ENCODE measurements at places on chromosomes 7 and 10.

GRCh38 chr7:157016024-157016351 lies 5.5 kb upstream of the MNX1 start:
- no peak for DNase-seq

DNA sequence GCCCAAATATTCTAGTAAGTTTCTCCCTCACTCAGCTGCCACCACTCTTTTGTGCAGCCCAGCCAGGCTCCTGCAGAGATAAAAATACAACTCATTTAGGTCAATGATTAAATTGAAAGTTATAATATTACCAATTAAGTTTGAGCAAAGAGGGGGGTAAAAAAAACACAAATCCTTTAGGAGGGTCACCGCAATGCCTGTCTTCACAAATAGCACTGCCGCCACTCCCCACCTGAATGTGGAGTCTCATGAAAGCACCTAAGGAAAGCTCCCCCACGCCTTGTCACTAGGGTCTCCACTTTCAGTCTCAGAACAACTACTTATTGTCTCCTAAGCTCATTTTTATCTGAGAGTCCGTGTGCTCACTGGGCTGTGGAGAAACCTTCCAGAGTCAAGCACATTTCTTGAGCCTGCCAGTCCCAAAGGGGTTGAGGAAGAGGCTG lies 148.7 kb downstream of the FGFR2 start:
- DNase-seq: no peak

DNA sequence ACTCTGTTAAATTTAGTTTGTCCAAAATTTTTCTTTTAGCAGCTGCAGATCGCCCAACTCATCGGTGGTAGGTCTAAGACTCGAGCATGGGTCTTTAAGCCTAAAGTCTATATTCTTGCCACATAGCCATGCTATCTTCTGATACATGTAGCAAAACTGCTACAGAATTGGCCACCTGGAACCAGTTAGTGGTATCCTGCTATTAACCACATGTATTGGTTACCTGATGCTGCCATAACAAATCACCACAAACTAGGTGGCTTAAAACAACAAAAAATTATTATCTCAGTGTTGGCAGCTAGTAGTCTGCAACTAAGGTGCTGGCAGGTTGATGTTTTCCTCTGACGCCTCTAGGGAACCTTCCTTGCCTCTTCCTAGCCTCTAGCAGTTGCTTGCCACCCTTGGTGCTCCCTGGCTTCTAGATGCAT lies 96.7 kb upstream of the PIK3CG start:
- DNase-seq: no peak

- no peak for DNase-seq
These were observed 43.3 kb downstream of the C10orf120 start for GRCh38 chr10:122656308-122656705.

DNA sequence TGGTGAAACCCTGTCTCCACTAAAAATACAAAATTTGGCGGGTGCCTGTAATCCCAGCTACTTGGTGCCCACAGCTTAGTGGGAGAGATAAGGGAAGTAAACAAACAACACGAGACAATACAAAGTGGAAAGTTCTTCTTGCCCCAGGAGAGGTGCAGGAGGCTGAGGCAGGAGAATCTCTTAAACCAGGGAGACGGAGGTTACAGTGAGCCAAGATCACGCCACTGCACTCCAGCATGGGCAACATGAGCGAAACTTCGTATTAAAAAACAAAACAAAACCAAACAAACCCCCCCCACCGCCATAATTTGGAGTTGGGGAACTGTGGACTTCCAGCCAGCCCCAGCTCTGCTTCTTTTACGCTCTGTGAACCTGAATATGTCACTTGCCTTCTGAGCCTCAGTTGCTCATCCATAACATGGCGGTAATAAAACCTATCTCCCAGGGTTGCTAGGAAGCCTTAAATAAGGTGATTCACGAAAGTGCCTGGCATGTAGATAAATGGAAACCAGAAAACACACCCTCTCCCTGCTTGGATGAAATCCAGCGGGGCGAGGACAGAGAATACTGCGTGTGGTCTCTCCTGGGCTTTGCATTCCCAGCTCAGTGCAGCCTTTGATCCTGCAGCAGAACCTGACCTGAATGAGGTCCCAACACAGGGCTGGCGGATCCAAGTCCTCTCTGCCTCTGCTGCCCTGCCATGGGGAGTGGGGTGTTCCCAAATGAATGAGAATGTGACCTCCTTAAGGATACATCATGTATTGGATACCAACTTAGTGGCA lies 10.2 kb downstream of the MLXIPL start:
- no peak for DNase-seq

- no peak for DNase-seq
These were observed 221.2 kb downstream of the ADRA2A start for GRCh38 chr10:111298031-111298430.

Measured in stimulated activated CD4-positive, alpha-beta T cell treated with anti-CD3 and anti-CD28 coated beads, Interleukin-12 subunit alpha, Interleukin-12 subunit beta, amount 100 ng/mL, for 4 hours (primary cell).